Activated T-cell treated with anti-CD3 and anti-CD28 coated beads, Interleukin-2, amount 50 U/mL, for 48 hours (primary cell): ENCODE measurements at places on chromosomes 11 and 22.

- no peak for DNase-seq
These were observed 3.6 kb downstream of the POLDIP3 start for GRCh38 chr22:42611051-42611450.

GRCh38 chr11:88115828-88116755 is 59.2 kb downstream of the RAB38 start:
- no peak for DNase-seq

DNA sequence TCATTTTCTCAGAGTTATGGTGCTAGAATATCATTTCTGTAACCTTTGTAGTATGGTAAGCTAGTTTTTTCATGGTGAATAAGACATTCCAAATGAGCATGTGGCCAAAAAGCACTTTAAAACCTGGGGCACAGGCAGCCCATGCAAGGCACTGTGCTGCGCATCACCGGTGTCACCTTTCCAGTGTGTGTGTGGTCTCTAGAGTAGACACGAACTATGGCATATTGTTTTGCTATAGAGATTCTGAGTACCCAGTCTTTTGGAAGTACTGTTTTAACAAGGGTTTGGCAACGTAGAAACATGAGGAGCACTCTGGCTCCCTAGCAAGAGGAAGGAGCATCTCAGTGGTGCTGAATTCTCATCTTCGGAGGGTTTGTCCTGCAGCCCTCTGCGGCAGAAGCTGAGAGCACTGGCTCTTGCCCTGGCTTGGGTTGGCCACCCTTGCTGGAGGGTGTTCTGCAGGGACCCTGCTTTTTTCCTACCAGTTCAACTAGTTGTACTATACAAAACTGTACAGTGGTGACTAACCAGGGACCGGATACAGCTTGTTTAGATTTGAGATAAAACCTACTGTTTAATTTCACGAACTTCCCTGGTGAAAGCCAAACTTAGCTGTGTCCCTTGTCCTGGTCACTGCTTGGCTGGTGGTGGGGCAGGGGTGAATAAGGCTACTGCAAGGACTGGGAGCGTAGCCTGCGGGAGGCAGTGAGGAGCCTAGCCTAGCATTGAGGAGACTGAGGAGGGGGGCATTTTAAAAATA is 135.7 kb downstream of the ATXN10 start:
- no peak for DNase-seq

DNA sequence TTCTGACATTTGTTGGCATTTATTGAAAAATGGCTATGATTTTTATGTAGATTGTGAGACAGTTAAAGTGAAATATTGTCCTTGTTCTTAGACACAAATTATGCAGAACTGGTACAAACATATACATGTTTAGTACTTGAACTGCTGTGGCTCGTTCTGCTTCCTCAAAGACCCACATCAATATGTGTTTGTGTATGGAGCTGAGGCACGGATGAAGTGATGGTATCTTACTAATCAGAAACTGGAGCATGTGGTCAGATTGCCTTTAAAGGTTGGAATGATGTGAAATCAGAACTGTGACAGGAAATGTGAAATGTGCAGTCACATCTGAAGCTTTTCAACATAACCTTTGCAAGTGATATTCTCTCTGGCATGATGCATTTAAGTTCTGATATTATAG is 130.4 kb downstream of the NAV2 start:
- no peak for DNase-seq

DNA sequence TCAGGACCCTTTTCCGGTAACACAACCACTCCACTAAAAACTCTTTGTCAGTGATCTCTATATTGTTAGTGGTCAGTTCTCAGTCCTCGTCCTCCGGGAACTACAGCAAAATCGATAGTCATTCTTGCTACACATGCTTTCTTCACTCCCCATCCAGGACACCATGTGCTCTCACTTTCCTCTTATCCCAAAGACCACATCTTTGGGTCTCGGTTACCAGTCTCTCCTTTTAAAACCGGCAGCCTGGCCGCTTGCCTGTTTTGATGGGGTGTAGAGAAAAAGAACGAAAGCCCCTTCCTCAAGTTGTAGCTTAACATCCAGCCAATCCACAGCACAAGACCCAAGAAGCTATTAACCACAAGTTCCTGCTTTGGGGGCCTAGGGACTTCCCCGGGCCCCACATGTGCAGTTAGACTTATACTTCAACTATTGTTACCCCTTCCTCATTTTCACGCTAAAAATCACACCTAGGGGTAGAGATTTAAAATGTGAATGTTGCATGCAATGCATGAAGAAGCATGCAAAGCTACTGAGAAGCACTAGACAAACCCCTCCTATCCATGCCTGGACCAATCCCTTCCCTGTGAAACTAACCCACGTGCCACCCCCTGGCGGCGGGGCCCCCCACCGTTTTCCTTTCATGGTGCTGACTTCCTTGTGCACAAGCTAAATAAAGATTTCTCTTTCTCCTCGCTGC is 1.5 kb upstream of the TOLLIP start:
- peak; percentile 69 for DNase-seq

GRCh38 chr11:2480874-2481220 is 36.0 kb downstream of the KCNQ1 start:
- DNase-seq: no peak

- no peak for DNase-seq
These were observed 526 bp upstream of the PNPLA5 start for GRCh38 chr22:43892183-43892894.

DNA sequence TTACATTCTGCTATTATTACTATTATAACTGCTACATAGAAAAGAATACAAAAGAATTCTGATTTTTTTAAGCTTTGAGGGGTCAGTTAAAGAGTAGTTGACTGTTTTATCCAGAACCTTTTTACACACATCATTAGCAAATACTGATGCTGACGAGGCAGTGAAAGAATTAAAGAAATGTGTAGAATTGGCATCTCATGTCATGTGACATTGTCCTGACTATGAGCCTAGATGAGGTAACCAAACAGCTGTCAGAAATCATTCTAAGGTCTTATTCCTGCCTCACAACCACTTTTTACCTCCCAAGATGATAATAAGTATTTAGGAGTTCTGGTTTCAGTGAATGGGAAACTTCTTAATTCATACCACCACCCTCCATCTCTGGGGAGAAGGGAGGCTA is 121.0 kb downstream of the SLC1A2 start:
- DNase-seq: no peak

- DNase-seq: no peak
These were observed 262.9 kb upstream of the DDI1 start for GRCh38 chr11:103773537-103773936.

DNA sequence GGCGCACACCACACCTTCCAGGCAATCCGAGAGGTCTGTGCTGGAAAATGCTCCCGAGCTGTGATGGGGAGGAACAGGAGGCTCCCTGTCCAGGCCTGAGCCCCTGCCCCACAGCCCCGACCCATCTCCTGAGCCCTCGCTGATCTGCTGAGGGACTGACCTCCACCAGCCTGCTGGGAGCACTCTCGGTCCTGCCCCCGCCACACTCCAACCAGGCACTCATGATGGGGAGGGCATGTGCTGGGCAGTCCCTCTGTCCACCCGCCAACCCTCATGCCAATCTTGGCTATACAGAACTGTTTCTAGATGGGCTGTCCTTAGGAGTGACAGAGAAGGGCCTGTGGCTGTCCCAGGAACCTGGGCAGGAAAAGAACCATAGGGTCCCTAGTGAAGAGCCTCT is 70.8 kb downstream of the TRMU start:
- DNase-seq: no peak

- no peak for DNase-seq
These were observed 458.3 kb downstream of the METTL15 start for GRCh38 chr11:28566339-28567089.

- DNase-seq: no peak
These were observed 13.2 kb upstream of the MRGPRX2 start for GRCh38 chr11:19073454-19074415.

DNA sequence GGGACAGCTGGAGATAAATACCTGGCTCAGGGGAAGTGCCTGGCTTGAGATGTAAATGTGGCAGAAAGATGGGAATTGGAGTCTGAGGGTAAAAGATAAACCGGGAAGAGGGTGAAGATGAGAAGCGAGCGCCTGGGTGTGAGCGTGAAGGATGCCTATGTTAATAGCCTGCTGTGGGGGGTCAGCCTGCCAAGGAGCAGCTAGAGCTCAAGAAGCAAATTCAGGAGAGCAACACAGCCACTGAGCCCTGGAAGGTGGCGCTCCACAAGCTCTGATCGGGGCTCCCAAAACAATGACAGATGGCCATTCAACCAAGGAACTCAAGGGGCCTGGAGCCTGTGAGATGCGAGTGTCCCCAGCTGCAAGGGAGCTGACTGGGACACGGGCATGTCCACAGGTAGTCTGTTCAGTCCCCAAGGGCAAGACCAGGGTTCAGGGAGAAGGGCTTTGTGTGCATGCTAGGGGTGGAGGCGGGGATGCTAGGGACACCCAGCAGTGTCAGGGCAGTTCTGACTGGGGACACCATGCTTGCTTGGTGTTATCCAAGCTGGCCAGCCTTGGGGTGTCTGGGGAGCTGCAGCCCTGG is 2.8 kb downstream of the GSC2 start:
- no peak for DNase-seq

- DNase-seq: no peak
These were observed 502.9 kb downstream of the BRD1 start for GRCh38 chr22:49324527-49325491.

- no peak for DNase-seq
These were observed 1.6 kb downstream of the KMT5B start for GRCh38 chr11:68211546-68211945.
